ENCODE measurements at places on chromosomes 3 and 15.

DNA sequence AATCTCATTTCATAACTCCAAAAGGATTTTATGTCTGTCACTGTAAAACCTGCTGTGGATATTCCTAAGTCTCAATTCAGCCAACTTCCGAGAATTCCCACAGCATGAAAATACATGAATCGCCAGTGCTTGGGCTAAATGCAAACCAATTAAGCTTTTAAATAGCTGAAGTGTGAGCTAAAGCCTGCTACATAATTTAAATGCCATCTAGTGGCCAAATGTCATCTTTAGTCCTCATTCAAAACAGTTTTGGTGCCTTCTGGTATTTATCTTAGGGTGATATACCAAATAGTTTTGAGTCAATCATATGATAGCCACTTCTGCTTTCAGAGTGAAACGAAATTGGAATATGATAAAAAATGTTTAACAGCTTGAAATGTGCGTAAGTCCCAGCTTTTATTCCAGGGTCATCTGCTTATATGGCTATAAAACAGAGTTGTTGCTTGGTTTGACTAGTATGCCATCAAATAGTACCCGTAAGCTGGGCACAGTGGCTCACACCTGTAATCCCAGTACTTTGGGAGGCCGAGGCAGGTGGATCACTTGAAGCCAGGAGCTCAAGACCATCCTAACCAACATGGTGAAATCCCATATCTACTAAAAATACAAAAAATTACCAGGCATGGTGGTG lies 41.8 kb upstream of the CCNL1 start:
- peak; percentile 59 for DNase-seq

DNA sequence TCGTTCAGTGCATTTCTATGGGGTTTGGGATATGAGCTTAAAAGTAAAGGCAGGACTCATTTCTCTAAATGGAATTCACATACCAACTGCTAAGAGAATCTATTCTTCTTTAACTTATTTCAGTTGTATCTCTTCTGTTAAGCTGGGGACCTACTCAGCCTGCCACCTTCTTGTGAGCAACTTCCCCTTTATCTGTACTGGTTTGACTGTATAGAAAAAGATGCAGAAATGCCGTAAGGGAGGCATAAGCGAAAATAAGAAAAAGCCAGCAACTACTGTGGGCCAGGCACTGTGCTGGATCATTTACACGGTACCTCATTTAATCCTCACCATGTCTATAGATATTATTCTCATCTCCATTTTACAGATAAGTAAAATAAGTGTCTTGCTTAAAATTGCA lies 38.4 kb downstream of the RBMS3 start:
- no peak for DNase-seq

DNA sequence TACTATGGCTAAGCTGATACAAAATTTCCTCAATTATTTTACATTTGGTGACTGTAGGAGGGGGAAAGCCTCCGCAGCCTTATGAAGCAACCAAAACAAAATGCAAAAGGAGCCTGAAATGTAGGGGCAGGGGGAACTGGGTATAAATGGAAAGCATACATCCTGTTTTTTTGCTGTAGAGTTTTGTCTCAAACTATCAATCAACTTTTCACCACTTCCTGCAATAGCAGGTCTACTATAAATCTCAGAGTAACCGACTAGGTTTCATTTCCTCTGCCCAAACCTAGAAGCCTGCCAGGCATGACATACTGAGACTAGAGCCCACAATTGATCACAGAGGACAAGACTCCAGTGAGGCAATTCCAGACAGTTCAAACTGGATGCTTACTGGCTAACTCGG lies 91.3 kb downstream of the SHQ1 start:
- no peak for DNase-seq

DNA sequence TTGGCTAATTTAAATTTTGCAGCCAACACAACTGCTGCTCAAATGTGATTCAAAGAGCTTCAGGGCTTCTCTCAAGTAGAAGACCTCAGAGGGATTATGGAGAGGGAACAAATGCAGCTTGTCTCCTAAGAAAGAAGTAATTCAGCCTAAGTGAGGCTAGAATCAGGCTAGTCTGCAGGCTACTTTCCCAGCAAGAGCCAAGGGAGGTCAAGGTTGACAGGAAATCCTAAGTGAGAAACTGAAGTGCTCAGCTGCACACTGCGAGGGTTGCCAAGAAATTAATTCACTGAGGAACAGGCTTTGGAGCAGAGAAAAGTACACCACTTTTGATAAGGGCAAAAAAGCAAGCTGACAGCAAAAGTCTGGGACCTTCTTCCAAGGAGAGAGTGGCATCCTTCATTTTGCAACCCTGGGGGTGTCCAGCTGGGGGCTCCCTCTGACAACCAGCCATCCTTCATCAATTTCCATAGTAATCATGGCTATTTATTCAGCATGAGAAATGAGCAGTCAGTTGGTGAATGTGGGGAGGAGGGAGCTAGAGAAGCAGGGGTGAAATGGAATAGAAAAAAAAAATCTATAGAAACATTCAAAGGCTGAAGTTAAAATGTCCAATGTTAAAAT lies 646.4 kb upstream of the ADAMTS9 start:
- DNase-seq, result no peak

Data from NCI-H2107 (cell line).